ENCODE measurements at places on chromosomes 16 and 17.
A peak's percentile ranks its signal among the peaks of the same experiment; 100 is the strongest.

DNA sequence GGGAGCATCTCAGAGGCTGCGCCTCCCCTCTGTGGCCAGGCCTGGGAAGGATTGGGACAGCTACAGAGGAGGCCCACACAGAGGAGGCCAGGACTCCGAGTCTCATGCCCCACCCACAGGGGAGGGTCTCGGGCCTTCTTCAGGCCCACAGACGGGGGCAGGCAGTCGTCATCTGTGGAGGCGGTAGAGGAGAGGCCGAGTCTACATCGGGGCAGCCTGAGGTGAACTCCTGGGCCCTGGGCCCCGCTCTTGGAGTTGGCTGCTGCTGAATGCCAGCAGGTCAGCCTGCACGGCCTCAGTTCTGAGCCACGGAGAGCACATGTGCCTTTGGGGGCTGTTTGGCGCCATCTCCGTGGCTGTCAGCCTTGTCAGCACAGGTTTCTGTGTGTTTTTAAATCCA is 8.1 kb upstream of the NUDT16L1 start:
- DNase-seq = no peak

DNA sequence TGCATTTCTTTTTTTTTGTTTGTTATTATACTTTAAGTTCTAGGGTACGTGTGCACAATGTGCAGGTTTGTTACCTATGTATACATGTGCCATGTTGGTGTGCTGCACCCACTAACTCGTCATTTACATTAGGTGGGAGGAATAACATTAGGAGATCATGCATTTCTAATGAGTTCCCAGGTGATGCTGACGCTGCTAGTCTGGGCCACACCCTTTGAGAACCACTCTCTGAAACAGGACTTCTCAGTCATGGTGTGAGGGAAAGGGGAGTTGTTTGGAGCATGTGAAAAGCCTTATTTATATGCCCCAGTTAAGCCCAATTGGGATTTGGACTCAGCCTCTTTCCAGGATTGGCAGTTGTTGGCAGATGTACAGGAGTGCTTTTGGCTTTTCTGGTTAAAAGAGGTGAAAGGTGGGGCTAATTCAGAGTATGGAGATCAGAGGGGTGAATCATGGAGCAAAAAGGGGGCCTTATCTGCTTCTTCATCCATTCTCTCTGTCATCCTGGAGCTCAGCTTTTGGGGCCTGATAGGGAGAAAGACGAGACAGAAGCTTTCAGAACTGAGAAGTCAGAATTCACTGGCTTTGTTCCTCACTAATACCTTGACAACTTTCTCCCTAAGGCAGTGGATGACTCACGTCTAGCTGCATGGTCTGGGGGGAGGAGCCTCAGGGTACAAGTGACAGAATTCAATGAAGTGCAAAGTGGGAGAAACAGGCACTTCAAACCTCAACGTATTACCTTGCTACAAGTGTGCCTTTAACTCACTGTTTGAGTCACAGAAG is 180.0 kb upstream of the CACNG3 start:
- no peak for DNase-seq

- no peak for DNase-seq
Observed at GRCh38 chr16:14473488-14473887, 156.6 kb downstream of the PARN start.

DNA sequence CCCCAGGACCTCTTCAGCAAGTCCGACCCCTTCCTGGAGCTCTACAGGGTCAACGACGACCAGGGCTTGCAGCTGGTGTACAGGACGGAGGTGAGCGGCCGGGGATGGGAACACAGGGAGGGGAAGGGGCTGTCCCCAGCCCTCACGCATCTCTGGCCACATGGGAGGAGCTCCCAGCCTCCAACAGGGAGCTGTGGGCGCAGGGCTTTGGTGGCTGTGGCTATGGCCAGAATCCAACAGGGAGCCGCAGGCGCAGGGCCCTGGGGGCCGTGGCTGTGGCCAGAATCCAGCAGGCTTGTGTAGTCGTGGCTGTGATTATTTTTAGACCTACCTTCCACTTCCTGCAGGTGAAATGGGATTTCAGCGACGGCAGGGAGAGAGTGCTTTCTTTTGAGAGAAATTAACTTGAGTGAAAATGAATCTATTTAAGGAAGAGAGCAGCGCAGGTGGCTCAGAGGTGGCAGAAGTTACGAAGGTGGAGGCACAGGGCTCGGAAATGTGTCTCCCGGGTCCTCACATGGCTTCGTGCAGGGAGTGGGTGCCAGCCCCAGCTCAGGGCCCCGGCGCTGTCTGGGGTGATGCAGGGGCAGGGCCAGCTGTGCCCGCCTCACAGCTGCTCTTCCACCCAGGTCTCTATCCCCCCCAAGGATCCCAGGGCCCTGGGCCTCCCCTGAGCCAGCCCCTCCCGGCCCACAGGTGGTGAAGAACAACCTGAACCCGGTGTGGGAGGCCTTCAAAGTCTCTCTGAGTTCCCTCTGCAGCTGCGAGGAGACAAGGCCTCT is 9.4 kb downstream of the CPNE7 start:
- no peak for DNase-seq

- no peak for DNase-seq
Observed at GRCh38 chr16:64532691-64533090, 589.2 kb downstream of the CDH11 start.

GRCh38 chr16:51666821-51667220 is 515.8 kb upstream of the SALL1 start:
- DNase-seq = no peak

- no peak for DNase-seq
Observed at GRCh38 chr16:8962393-8963009, 1.2 kb downstream of the USP7 start.

DNA sequence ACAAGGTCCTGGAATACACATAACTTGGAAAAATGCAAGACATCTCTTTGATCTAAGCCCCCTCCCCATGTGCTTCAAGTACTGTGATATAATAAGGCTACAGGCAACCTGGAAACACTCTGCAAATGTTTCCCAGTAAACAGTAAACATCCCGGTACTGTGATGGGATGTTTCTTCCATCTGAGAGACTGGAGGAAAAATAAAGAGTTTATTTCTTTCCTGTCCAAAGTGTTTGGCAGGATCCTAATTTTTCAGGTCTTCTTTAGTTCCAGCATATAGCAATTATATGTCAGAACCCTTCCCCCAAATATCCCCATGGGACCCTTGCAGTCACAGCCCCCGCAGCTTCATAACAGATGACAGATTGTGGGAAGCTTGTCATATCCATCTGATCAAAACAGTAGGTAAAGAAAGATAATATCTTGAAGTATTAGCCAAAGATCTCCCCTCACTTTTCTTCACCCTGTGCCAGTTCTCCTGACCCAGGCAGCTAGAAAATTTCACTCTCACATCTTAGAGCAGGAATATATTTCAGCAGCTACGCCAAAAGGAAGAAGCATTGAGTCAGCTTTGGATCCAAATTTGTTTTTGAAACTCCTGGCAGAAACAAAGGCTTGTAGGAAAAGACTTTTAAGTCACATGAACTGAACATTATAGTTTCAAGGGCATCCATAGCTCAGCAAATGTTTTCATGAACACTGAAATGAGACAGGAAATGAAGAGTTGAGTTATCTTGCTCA is 141.3 kb downstream of the HS3ST3A1 start:
- no peak for DNase-seq

DNA sequence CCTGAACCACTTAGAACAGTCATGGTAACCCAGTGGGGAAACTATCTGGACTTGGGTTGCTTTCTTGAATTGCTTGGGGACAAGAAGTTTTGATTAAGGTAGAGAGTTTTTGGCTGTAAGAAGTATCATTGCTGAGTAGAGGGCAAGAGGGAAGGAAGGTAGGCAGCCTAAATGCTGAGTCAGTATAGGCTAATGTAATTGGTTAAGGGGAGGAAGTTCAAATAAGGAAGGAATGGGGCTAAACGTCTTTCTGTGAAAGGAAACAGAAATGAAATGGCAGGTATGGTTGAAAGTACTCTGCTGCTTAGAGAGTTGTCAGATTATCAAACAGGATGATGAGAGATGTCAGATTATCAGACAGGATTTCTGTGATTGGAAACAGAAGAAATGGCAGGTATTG is 20.3 kb downstream of the KPNB1 start:
- no peak for DNase-seq

DNA sequence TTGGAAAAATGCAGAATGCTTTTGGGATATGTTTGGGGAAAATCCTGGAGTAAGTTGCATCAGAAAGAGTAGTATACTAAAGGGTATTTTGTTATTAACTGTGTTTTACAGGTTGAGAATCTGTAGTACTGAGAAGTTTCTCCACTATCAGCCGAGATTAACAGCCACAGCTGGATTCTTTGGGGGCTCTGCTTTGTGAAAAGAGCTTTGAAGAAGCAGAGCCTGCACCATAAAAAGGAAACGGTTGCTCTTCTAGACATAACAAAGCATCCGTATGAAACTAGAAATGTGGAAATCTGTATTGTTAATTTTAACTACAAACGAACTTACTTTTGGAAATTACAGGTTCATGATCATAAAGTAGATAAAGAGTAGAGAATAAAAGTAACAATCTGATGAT is 5.3 kb downstream of the NLK start:
- no peak for DNase-seq

GRCh38 chr16:68731637-68732036 is 5.5 kb upstream of the CDH1 start:
- no peak for DNase-seq

- no peak for DNase-seq
Observed at GRCh38 chr17:59848778-59849177, 44.0 kb downstream of the TUBD1 start.

GRCh38 chr17:958712-959451 is 20.7 kb downstream of the NXN start:
- DNase-seq = no peak

DNA sequence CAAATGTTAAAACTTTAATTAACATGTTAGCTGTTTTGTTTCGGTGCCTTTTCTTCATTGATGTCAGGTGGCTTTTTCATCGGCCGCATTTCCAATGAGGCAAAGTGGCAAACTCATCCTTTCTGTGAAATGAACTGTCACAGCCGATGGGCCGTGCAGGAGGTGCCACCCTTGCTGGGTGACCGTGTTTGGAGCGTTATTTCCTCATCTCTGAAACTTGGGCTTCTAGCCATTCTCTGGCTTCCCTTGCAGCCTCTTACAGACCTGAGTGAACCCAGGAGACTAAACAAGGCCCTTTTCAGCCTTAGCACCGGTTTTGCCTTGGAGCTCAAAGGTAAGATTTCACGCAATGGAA is 42.2 kb upstream of the PRSS54 start:
- DNase-seq = no peak

DNA sequence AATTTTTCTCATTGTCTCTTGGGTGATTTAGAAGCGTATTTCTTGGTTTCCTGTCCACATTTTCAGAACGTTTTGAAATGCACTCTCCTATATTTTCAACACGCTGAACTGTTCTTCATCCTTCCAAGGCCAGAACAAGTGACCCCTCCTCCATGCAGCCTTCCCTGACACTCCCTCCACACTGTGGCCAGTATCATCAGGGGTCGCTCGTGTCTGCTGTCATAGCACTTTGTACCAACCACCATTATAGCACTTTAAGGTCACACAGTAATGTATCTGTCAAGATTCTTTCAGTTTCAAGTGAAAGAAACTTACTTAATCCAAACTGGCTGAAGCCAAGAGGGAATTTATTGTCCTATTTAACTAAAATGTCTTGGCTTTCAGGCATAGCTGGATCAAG is 17.5 kb upstream of the IL21R start:
- DNase-seq = no peak

- no peak for DNase-seq
Observed at GRCh38 chr16:9567666-9568065, 476.2 kb downstream of the HAPSTR1 start.

DNA sequence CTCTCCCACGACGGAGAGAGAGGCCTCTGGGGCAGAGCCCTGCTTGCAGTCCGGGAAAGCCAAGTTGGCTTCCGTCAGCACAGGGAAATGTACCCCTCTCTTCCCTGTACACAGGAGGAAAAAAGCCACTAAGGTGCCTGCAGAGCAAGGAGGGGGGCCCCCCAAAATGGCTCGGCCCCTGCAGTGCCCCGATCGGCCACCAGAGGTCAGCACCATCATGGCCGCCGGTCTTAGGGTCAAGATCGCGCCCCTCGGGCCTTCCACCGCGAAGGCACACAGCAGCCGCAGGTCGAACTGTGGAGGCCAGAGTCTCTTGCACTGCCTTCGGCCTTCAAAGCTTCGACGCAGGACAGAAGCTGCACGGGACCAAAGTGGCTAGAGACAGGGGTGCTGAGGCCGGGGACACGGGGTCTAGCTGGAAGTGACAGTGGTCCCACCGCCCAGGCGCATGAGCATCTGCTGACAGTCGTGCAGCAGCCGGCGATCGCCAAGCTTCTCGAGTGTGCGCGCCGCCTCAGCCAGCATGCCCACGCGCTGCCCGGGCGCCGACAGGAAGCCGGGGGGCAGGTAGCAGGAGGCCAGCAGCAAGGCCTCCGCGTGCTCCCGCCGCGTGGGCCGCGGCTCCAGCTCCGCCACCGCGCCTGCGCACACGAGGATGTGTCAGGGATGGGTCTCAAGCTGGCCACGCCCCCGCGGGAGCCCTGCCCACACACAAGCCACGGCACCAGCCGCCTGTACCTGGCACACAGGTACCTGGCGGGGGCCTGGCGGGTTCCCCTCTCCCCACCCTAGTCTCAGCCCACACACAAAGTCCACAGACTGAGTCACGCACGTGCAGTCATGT is 24.4 kb downstream of the SREBF1 start:
- DNase-seq = peak; percentile 81

GRCh38 chr17:44115585-44116415 is 7.6 kb downstream of the HDAC5 start:
- DNase-seq = no peak

DNA sequence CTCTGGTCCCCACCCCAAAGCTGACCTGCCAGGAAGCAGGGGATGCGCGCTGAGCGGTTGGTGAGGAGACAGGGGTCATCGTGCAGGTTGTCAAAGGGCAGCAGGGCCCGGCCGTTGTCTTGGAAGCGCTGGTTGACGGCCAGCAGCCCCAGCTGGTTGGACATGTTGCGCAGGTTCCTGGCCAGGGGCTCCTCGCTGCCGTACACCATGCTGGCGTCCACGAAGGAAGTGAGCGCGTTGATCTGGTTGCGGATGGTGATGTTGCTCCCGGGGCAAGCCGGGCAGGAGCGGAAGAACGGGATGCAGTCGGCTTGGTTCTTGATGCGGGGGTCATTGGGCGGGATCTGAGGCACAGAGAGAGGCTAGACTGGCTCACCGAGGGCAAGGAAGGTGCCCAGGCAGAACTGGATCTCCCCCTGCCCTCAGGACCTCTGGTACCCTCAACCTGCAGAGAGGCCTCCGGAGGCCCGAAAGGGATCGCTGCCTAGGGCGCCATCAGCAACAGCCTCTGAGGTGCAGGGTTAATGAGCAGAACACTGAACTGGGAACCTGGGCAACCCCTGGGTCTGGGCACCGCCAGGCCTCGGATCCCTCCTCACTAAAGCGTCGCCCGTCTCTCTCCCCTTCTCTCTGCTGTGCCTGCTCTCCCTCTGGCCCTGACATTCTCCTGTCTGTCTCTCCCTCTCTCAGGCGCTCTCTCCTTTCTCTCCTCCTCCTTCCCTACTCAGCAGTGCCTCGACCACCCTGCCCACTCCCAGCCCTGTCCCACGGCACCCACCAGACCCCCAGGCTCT is 2.7 kb downstream of the MPO start:
- DNase-seq = no peak

- DNase-seq = no peak
Observed at GRCh38 chr16:15502041-15502725, 67.8 kb downstream of the BMERB1 start.

- no peak for DNase-seq
Observed at GRCh38 chr16:24612656-24613055, 73.3 kb downstream of the RBBP6 start.

- DNase-seq = no peak
Observed at GRCh38 chr16:27829975-27830374, 233.5 kb downstream of the GSG1L start.
